GM23248 (cell line): ENCODE measurements at places on chromosomes 1 and 21. TPM values are rescaled to one million over a fixed set of nuclear protein-coding genes. Genes with fewer than 3 reads are reported as not detected.

DNA sequence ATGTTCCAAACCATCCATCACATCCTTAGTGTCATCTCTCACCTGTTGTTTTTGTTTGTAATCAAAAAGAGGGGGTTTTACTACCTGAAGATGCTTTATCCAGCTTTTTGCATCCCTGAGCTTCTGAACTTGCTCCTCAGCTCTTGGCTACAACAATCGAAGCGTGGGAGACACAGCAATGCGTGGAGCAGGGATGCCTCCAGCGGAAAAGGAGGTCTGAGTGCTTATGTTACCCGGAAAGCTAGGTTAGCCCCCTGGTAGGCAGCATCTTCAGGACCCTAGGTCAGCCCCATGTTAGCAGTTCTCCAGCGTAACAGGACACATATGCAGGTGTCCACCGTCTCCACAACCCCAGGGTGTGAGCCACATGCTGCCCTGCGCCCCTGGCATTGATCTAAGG, 141.5 kb downstream of the RRAGC start:
- no peak for DNase-seq

- no peak for DNase-seq
Observed at GRCh38 chr1:231836227-231836893, 209.8 kb downstream of the DISC1 start.

APCS gene
- not detected in 2 replicates for polyA plus RNA-seq

DNA sequence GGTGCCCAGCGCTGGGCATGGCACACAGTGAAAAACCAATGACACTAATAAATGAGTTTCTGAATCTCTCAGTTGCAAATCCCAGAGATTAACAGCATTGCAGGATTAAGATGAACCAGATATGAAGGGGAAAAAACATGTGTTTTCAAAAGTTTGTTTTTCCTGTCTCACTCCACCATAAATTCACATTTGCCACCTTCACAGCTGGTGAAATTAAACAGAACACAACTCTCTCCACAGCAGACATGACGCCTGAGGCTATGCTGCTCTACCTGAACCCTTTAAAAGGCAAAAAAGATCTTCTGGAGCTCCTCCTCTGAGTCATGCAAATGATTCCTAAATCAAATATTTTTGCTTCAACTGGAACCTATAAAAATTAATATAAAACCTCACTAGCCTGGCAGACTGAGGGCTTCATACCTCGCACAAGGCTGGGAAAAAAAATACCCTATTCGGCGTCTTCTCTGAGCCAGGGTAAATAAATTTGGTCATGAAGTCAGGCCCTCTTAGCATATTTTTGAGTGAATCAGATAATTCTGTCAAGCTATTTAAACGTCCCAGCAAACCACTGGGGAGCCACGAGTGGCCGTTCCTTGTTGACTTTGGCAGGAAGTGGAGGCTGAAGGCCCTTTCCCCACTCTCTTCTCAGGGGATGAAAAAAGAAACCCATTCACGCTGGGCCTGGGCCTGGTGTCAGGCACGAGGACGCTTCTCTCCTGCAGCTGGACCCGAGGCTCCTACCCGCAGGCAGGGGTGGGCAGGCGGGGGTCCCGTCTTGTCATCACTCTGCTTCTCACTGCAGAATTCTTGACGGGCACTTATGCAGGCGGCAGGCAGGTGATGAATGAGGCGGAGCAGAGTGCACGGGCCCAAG, 53.0 kb downstream of the DMRTB1 start:
- DNase-seq, result no peak

GRCh38 chr1:156103521-156103947, 11.0 kb upstream of the LMNA start:
- peak; percentile 89 for DNase-seq

DNA sequence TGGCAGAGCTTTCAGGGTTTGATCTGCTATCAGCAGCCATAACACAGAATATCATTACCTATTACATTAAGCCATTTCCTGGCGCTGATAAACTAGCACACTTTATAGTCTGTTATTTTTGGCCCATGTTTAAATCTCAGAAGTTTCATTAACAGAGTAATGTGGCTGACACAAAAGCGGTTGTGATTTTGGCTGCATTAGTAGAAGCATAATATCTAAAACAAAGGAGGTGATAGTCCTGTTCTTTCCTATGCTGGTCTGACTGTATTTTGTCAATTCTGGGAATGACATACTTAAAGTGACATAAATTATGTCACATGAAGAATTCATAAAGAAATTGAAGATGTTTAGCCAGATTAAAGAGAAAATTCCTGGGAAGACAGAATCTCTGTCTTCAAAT, 151.3 kb upstream of the KCND3 start:
- DNase-seq, result no peak

LINGO4 gene
- polyA plus RNA-seq, result not detected in 2 replicates

DNA sequence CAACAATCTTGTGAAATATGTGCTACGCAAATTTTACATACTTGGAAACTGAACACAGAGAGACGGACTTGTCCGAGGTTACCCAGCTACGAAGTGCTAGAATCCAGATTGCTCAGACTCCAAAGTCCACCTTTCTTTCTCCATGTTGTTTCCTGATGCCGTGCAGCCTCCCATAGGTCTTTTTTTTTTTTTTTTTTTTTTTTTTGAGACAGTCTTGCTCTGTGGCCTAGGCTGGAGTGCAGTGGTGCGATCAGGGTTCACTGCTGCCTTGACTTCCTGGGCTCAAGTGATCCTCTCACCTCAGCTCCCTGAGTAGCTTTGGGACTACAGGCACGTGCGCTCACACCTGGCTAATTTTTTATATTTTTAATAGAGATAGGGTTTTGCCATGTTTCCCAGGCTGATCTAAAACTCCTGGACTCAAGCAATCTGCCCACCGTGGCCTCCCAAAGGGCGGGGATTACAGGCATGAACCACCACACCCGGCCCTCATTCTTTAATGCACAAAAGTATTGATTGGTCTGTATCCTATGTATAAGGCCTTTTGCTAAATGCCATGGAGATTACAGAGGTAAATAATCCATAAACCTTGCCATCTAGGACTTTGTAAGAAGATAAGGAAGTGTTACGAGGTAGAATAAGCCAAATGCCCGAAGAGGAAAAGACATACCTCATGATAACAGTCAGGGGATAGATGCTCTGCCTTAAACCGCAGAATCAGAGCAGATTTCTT, 92.8 kb downstream of the C1orf21 start:
- DNase-seq, result no peak

DNA sequence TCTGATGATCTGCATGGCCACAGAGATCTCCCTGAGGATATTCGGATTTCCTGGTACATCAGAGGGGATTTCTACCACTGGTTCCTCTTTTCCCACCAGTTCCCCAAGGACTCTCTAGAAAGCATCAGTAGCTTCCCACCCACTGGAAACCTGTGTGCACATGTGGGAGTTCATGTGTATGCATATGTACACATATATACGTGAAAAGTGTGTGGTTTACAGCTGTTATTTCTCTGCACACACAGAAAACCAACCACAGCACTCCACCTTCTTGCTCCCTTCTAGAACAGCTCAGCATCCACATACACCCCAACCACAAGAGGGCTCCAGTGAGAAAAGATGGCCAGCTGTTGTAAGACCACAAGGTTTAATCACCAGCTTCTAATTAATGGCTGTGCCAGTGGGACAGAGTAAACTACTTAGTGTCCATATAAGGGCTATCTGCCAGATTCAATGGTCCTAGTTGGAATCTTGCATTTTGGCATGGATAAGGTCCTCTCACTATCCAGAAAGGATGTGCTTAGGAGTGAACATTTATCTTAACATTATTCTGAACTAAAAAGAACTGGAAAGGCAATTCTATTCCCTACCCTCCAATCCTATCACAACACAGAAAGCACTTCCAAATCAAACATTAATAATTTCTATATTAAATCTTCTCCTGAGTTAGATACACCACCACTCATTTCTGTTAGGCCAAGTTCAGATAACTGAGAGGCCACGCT, 24.1 kb downstream of the GPR3 start:
- DNase-seq, result peak; percentile 80
